ENCODE measurements at places on chromosomes 11 and 22.

DNA sequence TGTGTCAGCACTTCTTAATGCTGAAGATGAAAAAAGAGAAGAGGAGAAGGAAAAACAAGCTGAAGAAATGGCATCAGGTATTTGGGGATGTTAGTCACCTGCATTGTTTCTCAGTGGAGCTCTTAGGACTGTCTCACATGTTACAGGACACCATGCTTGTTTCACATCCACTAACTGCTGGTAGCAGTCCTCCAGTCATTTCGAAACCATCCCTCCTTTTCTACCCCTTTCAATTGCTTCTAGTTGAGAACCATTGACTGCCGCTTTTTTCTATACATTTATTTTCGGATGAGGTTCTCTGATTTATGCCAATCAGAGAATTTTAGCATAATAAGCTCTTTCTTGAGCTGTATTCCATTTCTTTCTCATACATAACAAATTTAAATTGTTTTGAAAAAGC is 21.5 kb downstream of the BIRC2 start:
- DNase-seq: no peak

DNA sequence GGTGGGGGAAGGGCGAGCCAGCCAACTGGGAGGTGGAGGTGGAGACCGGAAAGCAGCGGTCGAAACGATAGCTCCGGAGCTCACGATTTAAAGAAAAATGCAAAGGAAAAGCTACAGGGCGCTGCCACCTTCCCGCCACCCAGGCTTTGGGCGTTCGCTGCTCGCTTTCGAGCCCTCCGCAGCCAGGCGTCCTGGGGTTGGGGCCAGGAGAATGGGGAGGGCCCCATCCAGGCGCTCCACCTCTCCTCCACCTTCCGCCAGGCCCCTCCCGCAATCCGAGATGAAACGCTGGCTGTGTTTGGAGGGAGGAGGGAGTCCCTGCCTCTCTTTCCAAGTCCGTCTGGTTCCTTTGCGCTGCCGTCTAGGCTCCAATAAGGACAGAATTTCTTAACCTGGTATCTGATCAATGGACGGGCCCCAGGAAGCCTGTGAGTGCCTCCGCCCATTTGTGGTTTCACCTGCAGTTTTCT is 483 bp upstream of the ABTB2 start:
- DNase-seq: peak; percentile 30

DNA sequence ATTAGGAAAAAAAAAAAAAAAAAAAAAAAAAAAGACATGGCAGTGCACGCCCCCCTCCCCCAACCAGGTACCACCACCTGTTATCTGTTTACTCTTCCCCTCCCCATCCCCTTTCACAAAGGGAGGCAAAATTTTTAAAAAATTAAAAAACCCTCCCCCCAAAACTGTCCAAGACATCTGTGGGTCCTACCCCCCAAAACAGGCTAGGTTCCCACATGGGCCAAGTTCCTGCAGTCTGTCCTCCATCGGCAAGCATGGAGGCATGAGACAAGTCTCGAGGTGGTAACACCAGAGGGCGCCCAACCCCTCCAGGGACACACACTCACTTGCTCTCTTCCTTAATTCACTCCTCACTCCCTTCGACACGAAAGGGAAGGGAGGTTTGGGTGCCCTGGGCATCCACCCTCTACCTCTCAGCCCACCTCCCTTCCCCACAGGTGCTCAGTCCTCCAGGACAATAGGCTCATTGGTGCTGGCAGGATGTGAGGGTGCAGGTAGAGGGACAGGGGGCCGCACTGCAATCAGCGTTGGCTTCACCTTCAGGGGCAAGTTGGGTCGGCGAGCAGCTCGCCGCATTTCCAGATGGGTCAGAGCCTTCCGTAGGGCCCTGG is 2.2 kb upstream of the TUT1 start:
- peak; percentile 72 for DNase-seq

GRCh38 chr22:28810821-28811491 is 10.6 kb upstream of the XBP1 start:
- DNase-seq: no peak

- DNase-seq: no peak
These were observed 7.0 kb downstream of the MS4A6A start for GRCh38 chr11:60175860-60176275.

DNA sequence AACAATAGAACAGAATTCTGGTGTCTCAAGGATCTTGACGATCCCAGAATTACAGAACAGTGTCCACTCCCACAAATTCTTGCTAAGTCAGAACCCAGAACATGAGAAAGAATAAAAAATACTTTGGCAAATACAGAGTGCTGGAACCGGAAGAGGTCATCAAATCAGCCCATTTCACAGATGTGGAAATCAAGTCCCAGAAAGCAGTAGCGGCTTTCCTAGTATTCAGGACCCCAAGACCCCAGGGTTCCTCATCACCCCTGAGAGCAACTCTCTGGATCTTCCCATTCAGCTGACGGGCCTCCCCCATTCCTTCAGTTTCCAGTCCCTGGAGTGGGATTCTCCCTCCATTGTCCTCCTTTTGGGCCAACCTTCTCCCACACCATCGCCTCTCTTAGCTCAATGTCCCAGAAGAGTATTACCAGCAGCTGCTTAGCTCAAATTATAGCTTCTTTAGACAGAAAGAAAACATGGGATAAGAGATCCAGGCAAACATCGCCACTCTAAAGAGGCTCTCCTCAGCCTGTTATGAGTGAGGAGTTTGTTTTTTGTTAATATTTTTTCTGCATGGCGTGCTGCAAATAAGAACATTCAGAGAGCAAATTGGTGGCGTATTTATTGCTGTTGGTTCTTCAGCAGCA is 268.3 kb downstream of the MN1 start:
- DNase-seq: no peak

DNA sequence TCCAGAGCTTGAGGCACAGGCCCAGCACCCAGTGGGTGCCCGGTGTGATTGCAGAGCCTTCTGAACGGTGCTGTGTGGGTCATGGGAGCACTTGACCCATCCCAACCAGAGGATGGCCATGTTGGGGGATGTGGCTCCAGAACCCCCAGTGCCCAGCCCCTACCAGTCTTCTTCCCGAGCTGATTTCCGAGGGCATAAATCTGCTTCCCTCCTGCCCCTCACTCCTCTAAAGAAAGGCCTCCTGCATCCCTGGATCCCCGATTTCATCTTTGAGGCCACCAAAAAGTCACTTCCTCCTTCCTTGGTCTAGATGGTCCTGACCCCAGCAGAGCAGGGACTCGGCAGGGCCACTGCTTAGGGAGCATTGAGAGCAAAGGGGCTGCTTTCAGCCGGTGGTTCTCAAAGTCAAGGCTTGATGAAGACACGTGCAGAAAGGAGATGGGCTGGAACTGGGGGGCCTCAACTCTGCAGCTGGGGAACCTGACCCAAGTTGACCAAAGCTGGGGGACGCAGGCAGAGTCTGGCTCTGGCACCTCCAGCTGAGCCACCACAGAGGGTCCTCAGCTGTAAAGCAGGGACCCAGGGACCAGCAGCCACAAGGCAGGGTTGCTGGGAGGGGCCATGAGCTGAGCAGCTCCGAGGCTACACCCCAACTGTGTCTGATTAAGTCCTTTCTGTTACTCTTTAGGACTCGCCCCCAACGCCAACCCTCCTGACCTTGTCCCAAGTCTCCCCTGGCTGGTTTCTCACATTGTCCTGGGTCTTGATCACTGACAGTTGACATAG is 56.6 kb downstream of the LINC01488 start:
- no peak for DNase-seq

DNA sequence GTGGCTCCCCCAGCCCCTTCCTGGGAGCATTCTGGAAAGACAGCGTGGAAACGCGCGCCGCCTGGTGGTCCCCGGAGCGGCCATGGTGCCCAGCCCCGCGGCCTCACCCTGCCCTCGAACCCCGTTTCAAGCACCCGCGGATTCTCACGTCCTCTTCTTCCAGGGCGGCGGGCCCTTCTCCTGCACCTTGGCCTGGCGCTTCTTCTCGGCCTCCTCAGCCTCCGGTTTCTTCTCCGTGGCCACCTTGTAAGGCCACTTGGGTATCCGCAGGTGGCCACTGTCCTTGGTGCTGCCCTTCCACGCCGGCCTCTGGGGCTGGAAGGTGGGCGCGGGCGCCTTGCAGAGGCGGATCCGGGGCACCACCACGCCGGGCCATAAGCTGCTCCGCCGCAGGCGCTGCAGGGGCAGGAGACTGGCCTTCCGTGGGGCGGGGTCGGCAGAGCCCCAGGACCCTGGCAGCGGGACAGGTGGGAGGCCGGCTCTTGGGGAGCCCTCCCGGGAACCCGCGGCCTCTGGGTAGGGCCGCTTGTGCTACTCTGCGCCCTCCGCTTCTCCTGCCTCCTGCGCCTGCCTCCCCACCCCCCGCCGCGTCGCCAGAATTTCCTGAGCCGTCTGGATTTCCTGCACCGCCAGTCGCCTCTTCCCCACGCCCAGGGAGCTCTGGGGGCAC is 83.4 kb downstream of the TRIM51G start:
- DNase-seq: no peak

GRCh38 chr22:42313804-42314581 is 43.5 kb upstream of the TCF20 start:
- DNase-seq: no peak

GRCh38 chr11:1888347-1888753 is 3.3 kb downstream of the PRR33 start:
- no peak for DNase-seq

GRCh38 chr11:911031-911889 is 650 bp upstream of the CHID1 start:
- DNase-seq: peak; percentile 17

DNA sequence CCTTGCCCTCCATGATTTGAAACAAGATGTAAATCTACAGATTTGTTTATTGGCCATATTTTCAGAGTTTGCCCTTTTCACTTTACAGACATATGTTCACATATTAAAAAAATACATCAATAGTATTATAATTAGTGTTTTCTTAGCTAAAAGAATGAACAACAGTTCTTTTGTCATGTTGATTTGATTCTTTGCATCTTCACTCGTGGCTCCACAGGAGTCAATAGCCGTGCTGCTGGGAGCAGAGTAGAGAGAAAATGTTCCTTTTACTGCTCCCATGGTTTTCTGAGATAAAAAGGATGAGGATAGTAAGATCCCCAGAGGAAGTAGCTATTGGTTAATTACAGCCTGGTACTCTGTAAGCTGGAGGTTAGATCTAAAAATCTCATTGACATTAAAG is 151.2 kb downstream of the PGR start:
- DNase-seq: no peak

GRCh38 chr22:38886333-38886732 is 14.3 kb upstream of the CBX6 start:
- no peak for DNase-seq

DNA sequence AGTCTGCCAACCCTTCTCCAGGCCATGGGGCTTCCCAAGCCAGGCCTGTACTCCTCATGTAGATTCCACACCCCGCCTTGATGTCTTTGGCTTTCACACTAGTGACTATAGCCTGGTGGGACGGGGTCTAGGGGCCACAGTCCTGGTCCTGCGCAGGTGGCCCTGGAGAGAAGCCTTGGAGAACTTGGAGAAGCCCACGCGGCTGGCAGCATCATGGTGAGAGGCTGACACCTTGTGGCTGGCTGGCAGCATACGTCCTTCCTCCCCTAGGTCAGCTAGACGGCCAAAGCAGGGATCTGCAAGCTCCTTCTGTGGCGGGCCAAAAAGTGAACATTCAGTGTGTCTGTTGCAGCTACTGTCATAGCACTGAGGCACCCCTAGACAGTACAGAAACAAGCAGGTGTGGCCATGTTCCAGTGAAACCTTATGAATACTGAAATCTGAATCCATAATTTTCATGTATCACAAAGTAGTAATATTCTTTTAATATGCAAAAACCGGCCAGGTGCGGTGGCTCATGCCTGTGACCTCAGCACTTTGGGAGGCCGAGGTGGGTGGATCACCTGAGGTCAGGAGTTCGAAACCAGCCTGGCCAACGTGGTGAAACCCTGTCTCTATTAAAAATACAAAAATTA is 42.0 kb downstream of the FAM83F start:
- DNase-seq: peak; percentile 43

DNA sequence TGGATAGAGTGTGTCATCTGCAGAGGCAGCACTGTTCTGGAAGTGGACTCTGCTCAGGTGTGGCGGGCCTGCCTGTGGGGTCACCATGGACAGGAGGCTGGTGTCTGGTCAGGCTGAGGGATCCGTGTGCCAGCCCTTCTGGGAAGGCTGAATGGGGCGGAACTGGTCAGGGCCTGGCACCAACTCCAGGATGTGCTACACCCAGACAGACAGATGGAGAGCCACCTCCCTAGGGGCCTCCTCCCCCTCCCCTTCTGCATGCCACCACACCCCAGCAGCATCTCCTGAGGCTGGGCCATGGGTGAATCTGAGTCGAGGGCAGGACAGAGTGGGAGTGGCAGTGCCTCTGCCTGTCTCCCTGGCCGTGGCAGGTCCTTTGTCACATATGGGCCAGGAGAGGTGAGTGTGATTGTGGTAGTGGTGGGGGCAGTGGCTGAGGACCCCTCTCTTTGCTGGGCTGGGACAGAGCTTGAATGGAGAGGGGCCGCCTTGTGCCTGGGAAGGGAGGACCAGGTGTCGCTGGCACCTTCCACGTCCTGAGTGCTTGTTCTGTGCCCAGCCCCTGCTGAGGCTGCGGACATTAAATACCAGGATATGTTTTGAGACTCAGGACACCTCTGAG is 29.1 kb downstream of the ST3GAL4 start:
- no peak for DNase-seq

Measured in stimulated activated CD8-positive, alpha-beta memory T cell treated with anti-CD3 and anti-CD28 coated beads, Interleukin-2, amount 100 ng/mL, for 48 hours (primary cell).